Body of pancreas (tissue), 4 donors: ENCODE measurements at places on chromosomes 2 and 18. TPM values are rescaled to one million over a fixed set of nuclear protein-coding genes. Genes with fewer than 3 reads are reported as not detected.

The NT5C1B gene
- not detected for total RNA-seq

The B3GNT2 gene
- total RNA-seq = 12.2 TPM

The SCYGR4 gene
- total RNA-seq = not detected

The FBXO36 gene
- 0.52 TPM for total RNA-seq

The SLC16A14 gene
- total RNA-seq = 0.99 TPM

The MAPRE2 gene
- 11.9 TPM for total RNA-seq

- DNase-seq = no peak
Observed at GRCh38 chr2:113172721-113173541, 840 bp upstream of the PSD4 start.

- peak; percentile 23 for DNase-seq
Observed at GRCh38 chr2:106160786-106161261, 33.3 kb downstream of the UXS1 start.

- DNase-seq = no peak
Observed at GRCh38 chr2:199011908-199012307, 445.8 kb downstream of the SATB2 start.

DNA sequence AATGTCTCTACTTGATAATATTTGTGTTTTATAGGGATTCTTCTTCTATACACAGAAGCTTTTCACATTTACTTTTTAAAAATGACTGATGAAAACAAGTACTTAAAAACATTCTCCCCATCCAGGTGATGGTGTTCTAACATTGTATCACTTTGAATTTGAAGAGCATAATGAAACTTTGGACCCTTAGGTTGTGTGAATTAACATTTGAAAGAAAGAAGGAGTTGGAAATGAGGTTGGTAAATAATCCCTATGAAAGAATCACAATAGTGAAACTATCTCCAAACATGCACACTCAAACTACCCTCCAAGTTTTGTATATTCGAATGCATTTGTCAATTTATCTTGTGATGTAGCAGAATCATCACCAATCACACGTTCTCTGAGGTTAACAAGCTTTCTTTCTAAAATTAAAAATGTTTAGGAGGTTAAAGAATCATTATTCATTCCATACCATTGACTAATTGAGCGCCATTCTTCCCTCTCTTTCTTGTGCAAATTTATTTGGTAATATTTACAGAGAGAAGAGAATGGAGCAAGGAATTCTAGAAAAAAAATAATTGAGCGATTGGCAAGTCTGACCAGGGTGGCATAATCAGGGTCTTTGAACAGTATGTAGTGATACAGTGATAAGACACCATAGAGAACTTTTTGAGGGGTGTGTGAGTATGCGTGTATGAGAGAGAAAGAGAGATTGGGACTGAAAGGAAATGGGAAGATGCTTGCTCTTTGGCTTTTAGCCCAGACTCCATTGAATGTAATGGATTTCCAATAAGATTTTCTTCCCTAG lies 260.0 kb upstream of the NRXN1 start:
- DNase-seq = no peak

GRCh38 chr2:29336341-29337241 lies 221.4 kb downstream of the CLIP4 start:
- no peak for DNase-seq

DNA sequence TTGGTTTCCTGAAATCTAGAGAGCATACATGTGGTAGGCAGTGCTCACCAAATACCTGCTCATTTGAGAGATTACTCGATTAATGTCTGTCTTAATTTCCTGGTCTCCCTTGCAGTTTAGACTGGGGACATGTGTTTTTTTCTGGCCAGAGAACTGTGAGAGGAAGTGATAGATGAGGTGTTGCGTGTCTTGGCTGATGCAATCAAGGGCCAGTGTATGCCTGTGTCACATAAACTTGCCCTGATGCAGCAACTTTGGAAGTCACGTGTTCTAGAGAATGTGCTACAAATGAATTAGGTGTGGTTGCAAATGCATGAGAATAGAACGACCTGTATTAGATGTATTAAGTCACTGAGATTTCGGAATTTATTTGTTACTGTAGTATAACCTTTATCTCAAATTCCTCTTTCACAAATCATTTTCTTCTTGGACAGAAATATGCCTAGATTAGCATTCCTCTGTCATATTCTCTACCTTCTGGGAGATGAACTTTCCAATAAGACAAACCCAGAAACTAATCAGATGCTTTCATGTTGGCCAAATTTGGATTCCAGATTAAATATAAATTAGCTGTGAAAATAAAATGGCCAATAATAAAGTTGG lies 9.9 kb upstream of the IL1A start:
- DNase-seq = peak; percentile 56

GRCh38 chr2:121034551-121034950 lies 250.5 kb downstream of the TFCP2L1 start:
- DNase-seq = no peak

- peak; percentile 45 for DNase-seq
Observed at GRCh38 chr18:43919551-43919950, 642.3 kb upstream of the SYT4 start.

GRCh38 chr2:191533693-191534180 lies 144.2 kb upstream of the NABP1 start:
- DNase-seq = no peak

DNA sequence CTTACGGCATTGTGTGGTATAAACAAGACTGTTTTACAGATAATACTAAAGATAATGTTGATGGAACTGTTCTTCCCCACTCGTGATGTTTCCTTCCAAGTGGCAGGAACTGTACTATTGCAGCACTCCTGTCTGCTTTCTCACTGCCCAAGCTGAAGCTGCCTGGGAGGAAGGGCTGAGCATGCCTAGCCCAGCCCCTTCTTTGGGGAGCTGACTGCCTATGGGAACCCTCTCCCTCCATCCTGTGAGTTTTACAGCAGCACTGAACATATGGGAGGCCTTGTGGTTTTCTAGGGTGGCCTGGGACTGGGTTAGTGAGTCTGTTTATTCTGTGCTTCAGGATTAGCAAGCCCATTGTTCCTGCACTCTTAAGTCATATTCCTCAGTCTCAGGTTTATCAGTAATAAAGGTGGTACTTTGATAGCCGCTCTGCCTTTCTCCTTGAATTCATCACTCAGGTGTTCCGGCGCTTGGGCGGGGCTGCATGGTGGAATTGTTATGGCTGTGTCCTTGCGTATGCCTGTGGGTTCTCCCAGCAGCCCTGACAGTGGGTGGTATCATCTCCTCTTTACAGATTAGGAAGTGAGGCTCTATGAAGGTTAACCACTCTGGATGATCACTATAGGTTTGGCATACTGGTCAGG lies 379.7 kb downstream of the PTPRM start:
- DNase-seq = peak; percentile 53

DNA sequence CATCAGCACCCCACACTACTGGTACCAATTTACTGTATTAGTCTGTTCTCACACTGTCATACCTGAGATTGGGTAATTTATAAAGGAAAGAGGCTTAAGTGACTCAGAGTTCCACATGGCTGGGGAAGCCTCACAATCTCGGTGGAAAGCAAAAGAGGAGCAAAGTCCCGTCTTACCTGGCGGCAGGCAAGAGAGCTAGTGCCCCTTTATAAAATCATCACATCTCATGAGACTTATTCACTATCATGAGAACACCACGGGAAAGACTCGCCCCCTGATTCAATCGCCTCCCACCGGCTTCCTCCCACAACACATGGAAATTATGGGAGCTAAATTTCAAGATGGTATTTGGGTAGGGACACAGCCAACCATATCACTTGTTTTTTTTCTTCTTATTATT lies 717.2 kb downstream of the TRIB2 start:
- DNase-seq = no peak

- DNase-seq = no peak
Observed at GRCh38 chr2:158743466-158743865, 51.7 kb upstream of the DAPL1 start.

DNA sequence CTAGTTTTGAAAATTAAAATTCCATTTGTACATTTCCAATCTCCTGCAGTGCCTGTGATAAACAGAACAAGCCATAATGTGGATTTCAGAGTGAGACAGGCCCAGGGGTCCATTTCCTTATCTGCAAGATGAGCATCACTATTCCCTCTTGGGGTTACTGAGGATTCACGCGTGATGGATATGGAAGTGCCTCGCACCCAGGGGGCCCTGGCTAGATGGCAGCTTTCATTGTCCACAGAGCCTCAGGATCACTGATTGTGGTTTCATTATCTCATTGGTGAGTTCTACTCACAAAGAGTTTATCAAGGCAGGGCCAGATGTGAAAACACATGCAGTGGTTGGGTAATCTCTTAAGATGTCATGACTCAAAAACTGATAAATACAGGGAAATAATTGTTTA lies 11.6 kb downstream of the CNGA3 start:
- no peak for DNase-seq

- peak; percentile 90 for DNase-seq
Observed at GRCh38 chr2:27705851-27706622, 42.3 kb downstream of the SLC4A1AP start.

- no peak for DNase-seq
Observed at GRCh38 chr2:97774425-97774824, 61.0 kb downstream of the ZAP70 start.

- no peak for DNase-seq
Observed at GRCh38 chr2:111930409-111930808, 32.0 kb downstream of the MERTK start.

DNA sequence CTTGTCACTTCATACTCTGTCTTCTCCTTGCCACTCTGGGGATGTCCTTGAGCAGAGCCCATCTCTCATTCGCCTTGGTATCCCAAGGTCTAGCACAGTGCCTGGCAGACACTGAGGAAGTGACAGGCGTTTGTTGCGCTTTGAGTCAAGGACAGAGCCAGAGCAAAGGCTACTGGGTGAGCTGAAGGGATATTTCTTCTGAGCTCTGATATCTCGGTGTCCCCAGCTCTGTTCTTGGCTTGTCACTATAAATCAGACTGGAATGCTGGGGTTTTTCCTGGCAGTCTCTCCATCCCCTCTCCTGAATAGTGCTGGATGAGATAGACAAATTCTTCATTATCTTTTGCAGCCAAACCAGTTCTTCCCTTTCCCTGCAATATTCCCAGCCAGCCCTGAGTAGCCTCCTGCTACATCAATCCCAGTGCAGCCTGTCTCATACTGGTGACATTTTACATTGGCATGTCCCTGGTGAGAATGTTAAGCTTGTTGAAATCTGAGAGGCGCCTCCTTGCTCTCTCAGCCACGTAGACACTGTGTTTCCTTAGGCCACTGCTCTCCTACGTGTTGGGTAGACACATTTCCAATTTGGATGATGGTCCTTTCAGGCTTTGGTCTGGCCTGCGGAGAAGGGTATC lies 61.7 kb downstream of the CTIF start:
- DNase-seq = no peak

DNA sequence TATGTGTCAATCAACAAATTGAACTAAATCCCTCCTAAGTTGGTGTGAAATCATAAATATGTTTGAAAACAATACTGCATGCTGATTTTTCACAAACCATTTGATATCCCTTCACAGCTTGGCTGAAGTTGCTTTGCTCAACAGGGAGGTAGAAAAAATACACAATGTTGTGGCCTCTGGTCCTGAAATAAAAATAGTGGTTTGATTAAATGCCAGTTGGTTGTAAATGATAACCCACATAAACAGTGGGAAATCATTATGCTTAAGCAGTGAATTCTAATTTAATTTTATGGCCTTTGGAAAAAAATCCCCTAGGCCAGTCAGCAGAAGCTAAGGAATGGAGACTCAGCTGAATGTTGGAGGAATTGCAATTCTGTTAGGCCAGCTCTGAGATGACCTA lies 359.4 kb upstream of the CWC22 start:
- DNase-seq = no peak

GRCh38 chr2:63432373-63432772 lies 155.9 kb downstream of the WDPCP start:
- no peak for DNase-seq

- no peak for DNase-seq
Observed at GRCh38 chr2:43941966-43942365, 53.8 kb downstream of the LRPPRC start.

- DNase-seq = no peak
Observed at GRCh38 chr2:34849827-34850226, 1250.7 kb upstream of the FAM98A start.

DNA sequence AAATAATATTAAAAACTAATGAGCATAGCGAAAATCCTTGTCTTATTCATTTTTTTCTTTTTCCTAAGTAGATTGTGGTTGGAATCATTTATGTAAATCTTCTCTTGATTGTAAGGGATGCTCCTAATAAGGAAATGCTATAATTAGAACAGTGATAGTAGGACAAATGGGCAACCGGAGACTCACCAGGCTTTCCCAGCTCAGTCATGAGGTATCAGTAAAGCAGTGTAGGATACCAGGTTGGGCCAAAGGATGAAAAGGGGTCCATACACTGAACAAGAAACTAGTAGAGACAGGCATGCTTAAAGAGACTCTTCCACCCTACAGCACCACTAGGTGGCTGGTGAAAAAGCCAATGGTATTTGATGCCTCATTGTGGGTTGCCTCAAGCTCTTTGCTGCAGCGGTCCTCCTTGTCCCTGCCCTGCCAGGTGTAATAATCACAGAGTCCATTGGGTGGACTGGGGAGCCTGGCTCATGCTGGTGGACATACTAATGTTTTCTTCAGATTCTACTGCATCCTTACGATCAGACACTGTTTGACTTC lies 71.4 kb upstream of the FAM98A start:
- DNase-seq = no peak

DNA sequence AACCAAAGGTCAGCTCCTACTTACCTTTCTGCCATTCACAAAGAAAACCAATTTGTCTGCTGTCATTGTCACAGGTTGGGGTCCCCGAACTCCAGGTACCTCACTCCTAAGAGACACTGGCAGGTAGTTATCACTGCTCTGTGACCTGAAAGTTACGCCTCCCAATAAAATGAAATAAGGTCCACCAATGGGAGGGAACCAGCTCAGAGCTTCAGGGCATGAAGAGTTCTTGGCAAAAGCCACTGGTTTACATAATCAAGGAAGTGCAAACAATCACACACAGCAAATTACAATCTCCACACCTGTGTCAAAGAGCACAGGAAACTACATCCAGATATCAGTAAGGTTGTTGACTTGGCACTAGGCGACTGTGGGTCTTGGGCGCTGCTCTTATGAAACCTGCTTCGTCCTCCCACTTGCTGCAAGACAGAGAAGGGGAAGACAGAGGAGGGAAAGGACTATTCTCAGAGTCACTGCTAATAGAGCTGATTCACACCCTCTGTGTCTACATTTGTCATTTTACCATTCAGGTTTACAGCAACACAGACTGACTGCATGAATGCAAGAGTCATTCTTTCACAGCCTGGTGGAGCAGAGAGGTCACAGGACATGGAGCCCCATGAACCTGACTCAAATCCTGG lies at the start of gene XDH:
TSS of gene XDH (minus strand) at position 142 of the 641 bp plus-strand sequence. CDS start at position 66, 76 bp downstream.
- peak; percentile 57 for DNase-seq

GRCh38 chr2:102549027-102549426 lies 70.3 kb upstream of the SLC9A2 start:
- DNase-seq = no peak

GRCh38 chr2:40138314-40138713 lies 313.6 kb downstream of the SLC8A1 start:
- DNase-seq = no peak

DNA sequence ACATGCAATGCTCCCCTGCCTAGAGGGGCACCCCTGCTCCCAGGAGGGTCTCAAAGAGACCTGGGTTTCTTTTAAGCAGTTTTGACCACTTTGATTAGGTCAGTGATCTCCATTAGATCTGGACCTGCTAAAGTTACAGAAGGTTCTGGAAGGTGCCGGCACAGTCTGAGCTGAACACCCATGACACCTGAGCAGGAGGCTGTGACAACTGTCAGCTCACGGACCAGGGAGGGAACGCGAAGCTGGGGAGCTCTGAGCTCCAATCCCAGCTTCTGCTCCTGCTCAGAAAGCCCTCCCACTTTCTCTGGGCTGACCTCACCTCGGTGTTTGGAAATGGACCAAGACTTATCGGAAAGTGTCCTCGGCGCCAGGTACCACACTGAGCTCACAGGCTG lies 113.8 kb downstream of the NFATC1 start:
- DNase-seq = peak; percentile 2
